ENCODE measurements at places on chromosomes 11 and 22. TPM values are rescaled to one million over a fixed set of nuclear protein-coding genes. Genes with fewer than 3 reads are reported as not detected.

DNA sequence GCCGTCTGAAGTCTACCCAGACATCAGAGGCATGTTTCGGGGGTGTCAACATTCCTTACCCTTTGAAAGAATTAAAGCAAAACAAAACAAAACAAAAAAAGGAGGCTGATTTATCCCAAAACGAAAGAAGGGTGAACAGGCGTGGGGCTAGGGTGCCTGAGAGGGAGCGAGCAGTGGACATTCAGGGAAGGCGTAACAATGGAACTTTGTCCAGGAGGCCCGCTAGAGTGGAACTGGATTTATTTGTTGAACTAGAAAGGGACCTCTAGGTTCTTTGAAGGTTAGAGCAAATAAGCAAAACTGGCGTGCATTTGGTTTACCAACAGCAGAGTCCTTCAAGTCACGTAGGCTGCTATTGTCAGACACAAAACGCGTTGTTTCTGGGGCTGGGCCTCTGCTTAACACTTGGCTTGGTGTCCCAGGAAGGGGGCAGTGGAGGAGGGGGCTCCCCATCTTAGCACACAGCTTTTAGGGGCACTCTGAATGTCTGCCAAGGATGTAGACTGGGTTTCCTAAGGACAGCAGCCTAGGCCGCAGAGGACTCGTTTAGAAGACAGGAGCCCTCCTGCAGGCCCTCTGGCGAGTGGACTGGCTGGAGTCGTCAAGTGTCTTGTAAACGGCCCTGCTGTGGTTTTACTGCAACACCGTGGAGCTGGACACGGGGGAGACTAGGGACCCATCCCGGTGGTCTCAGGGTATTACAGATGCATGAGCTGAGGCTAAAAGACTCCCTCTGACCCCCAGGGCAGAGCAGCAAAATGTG is 203.7 kb upstream of the SORL1-AS1 start:
- no peak for DNase-seq

- peak; percentile 54 for DNase-seq
These were observed 30.0 kb upstream of the WNT11 start for GRCh38 chr11:76236092-76236999.

DNA sequence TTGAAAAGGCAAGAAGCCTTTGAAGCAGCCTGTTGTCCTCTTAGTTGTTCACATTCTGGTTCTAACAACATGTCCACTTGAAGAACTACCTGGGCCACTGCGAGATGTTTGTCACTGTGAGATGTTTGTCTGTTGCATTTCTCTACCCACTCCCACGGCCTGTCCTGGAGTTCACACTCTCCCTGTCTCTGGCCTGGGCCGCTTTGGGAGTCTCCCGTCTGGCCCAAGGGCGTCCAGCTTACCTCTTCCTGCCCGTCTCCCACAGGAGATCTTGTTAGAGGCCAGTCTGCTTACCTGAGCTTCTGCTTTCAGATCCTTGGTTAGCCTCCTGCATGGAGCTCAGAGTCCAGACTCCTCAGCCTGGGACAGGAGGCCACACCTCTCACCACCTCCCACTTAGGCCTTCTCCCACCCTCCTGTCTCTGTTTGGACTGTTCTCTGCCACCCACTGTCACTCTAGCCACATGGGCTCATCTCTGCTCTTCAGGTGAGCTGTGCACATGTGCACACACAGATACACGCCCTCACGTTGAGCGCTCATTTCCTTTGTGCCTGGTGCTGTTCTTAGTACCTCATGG is 66.0 kb downstream of the TBC1D22A start:
- DNase-seq, result no peak

DNA sequence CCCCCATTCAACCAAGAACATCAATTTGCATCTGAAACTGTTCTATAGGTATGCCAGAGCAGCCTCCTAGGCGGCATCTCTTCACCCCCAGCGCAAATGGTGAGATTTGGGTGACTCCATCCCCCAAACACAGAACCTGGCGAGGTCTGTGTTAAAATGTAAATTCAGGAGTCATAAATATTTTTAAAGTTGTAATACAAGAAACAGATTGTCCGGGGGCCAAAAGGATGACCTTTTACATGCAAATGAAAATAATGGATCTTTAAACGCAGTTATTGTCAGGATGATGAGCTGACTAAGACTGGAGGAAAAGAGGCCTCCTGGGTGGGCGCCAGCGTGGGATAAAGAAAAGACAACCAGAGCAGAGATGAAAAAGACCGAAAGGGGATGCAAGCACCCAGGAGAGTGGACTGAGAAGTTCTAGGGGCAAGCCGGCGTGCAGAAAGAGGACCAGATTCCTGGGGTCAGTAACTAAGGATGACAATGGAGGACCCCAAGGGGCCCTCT is 16.0 kb upstream of the ADA2 start:
- DNase-seq, result no peak

- DNase-seq, result peak; percentile 38
These were observed 15.3 kb downstream of the BLID start for GRCh38 chr11:122100756-122101080.

DNA sequence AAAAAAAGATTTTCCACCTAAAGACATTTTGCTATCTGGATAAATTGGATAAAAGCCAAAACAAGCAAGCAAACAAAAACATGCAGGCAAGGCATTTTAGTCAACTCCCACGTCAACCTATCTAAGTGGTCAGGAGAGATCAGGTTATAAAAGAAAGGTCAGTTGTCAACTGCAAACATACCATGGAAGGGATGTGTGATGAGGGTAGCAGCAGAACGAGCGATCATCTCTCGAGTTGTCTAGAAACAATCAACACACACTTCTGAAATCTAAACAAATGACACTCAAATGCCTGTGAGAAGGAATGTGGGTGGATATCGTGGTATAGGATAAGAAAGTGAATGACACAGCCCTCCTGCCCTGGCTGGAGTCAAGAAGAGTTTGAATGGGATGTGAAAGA is 10.9 kb downstream of the MTCH2 start:
- peak; percentile 27 for DNase-seq

- no peak for DNase-seq
These were observed 78.6 kb downstream of the TIMP3 start for GRCh38 chr22:32880061-32880460.

DNA sequence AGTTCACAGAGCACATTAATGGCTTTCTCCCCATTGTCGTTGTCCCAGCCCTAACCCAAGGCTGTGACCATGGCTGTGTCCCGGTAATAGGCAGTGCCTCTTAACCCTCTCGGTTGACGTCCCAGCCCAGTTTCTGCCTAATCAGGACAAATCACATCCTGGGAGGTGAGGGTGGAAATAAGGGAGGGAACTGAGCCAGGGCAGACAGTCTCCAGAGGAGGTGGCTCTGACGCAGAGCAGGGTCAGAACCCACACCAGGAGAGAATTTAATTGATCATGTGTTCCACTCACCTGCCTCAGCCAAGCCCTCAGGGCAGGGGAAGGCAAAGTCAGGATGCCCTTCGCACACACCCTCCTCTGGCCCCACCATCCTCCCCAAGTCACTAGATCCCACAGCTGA is 17.0 kb downstream of the SLC43A1 start:
- DNase-seq, result no peak

- no peak for DNase-seq
These were observed 15.0 kb downstream of the VWCE start for GRCh38 chr11:61279934-61280659.

GRCh38 chr22:47029244-47030074 is 267.0 kb downstream of the TBC1D22A start:
- no peak for DNase-seq

DNA sequence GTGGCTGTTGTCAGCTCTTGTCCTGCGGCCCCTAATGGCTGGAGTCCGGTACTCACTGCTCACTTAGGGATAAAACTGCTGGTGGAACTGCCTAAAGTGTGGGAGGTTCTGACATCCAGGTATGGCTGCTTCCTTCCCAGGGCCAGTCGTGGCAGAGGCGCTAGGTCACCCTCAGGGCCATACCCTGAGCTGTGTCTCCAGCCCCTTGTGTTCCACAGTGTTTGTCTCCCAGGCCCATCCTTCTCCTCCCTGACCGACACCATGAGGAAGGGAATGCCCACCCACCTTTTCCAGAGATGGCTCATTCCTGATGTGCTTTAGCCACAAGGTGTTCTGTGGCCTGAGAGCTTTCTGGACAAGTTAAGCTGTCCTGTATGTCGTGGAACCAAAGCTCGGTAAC is 12.4 kb upstream of the ACR start:
- no peak for DNase-seq

- DNase-seq, result no peak
These were observed 955.7 kb downstream of the DLG2 start for GRCh38 chr11:84671325-84671999.

DNA sequence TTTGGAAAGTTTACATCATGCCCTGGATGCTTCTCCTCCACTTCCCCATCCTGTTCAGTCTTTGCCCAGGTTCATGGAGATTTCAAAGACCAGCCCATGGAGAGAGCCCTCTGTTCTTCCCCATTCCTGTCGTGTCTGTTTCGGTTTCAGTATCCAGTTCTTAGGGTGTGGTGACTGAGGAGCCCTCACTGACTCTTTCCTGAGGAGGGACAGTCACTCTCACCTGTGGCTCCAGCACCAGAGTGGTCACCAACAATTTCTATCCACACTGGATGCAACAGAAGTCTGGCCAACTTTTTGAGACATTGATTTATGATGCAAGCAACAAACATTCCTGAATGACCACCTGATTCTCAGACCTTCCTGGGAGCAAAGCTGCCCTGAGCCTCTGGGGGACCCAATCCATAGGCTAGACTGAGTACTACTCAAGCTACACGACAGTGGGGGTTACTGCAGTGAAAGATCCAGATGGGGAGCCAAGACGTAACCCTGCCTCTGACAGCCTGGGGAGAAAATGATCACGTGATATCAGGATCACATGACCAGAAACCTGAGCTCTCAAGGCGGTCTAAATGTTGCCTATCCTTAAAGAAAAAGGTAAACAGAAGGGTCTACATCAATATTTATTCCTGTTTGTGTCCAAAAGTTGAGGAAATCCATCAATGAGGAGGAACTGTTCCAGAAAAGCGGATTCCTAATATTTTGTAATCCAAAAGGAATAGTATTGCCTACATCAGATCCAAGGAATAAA is 76.2 kb upstream of the VPREB1 start:
- DNase-seq, result no peak

- no peak for DNase-seq
These were observed 1.5 kb downstream of the ACY3 start for GRCh38 chr11:67648796-67649613.

DNA sequence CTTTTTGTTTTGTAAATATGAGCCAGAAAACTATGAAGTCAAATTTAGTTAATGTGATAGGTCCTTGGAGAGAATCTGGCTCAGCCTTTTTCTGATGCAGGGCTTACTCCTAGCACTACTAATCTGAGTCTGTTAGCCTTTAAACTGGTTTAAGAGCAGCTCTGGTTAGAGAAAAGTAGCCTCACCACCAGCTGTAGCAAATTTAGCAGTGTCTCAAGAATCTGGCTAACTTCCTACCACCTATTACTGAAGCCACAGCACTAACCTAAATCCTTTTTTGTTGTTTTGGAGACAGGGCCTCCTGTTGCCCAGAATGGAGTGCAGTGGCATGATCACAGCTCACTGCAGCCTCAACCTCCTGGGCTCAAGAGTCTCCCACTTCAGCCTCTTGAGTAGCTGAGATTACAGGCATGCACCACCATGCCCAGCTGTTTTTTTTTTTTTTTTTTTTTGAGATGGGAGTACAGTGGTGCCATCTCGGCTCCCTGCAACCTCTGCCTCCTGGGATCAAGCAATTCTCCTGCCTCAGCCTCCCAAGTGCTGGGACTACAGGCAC is 13.9 kb downstream of the RBM4B start:
- DNase-seq, result no peak

GRCh38 chr11:29318134-29318845 is 698.5 kb downstream of the KCNA4 start:
- no peak for DNase-seq

DNA sequence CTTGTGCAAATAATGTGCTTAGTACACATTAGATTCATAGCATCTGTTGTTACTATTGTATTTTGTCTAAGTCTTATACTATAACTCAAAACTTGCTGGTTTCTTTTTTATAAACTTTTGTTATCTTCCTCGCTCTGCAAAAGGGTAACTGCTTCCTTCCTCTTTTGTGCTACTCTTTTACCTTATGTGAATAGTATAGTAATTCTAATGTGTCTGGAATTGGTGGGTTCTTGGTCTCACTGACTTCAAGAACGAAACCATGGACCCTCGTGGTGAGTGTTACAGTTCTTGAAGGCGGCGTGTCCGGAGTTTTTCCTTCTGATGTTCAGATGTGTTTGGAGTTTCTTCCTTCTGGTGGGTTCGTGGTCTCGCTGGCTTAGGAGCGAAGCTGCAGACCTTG is 563.1 kb upstream of the LUZP2 start:
- DNase-seq, result no peak

TEX54 gene
- not detected for total RNA-seq

OR5B21 gene
- not detected for total RNA-seq

C11orf52 gene
- not detected for total RNA-seq

FBLN1 gene
- total RNA-seq, result 38.8 TPM

OR4D10 gene
- not detected for total RNA-seq

MMP27 gene
- not detected for total RNA-seq

RBM7 gene
- total RNA-seq, result 24.2 TPM

GAB4 gene
- total RNA-seq, result not detected

INS gene
- not detected for total RNA-seq

Data from SJSA1 (cell line).